CD4-positive, alpha-beta T cell treated with Interleukin-15 for 4 hours (primary cell): ENCODE measurements at places on chromosomes 16 and 17.

GRCh38 chr16:51359141-51359955 is 208.3 kb upstream of the SALL1 start:
- DNase-seq = no peak

GRCh38 chr16:54359081-54359480 is 72.5 kb upstream of the IRX3 start:
- no peak for DNase-seq

GRCh38 chr17:31926100-31926729 is 10.6 kb upstream of the SUZ12 start:
- no peak for DNase-seq

- no peak for DNase-seq
Measured at GRCh38 chr17:514584-514983, 162.0 kb upstream of the RPH3AL start.

- no peak for DNase-seq
Measured at GRCh38 chr17:66584927-66585326, 250.0 kb upstream of the CACNG5 start.

DNA sequence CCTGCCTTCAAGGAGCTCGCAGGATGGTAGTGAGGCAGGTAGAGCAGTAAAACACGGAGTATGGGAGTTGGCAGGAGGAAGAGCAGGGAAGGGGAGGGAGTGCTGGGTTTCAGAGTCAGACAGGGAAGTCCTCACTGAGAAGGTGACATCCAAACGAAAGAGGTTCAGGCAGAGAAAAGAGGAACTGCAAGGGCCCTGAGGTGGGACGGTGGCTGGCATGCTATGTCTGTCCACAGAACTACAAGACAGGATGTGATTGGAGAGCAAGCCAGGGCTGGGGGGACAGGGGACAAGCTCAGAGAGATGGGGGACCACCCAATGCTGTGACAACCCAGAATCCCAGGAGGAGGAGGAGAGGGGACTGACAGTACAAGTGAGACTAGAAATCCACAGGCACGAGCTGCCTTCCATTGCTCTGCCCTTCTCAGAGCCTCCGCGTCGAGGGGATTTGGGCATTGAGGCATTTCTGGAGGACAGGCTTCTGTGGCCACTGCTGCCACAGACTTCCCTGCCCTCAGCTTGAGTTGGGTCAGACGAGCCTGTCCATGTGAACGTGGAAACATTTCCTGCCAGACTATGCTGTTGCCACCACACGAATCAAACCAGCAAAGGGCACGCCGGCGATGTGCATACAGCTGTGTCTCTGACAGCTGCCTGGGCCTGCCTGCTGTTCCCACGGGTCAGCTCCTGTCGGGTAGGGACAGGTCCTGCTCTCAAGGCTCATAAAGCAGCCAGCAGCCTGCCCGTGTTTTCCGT is 100.1 kb downstream of the RAB11FIP4 start:
- no peak for DNase-seq

GRCh38 chr17:17066021-17066420 is 23.8 kb downstream of the MPRIP start:
- no peak for DNase-seq

DNA sequence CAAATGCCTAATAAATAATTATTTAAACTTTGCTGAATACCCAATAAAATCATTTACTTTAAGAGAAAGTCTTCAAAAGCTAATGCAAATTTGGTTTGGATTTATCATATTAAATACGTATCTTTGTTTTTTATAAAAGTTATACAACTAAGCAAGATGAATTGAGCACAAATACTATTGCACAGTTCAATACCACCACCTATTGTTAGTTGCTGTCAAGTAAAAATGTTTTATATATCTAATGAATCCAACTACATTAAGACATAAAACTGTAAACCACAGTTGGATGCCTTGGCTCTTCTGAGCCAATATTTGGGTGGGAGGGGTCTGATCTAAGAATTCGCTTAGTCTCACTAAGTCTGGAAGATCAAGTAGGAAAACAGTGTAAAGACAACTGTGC is 7.7 kb downstream of the FBXL20 start:
- DNase-seq = no peak
